ENCODE measurements at places on chromosomes 7 and 10.

DNA sequence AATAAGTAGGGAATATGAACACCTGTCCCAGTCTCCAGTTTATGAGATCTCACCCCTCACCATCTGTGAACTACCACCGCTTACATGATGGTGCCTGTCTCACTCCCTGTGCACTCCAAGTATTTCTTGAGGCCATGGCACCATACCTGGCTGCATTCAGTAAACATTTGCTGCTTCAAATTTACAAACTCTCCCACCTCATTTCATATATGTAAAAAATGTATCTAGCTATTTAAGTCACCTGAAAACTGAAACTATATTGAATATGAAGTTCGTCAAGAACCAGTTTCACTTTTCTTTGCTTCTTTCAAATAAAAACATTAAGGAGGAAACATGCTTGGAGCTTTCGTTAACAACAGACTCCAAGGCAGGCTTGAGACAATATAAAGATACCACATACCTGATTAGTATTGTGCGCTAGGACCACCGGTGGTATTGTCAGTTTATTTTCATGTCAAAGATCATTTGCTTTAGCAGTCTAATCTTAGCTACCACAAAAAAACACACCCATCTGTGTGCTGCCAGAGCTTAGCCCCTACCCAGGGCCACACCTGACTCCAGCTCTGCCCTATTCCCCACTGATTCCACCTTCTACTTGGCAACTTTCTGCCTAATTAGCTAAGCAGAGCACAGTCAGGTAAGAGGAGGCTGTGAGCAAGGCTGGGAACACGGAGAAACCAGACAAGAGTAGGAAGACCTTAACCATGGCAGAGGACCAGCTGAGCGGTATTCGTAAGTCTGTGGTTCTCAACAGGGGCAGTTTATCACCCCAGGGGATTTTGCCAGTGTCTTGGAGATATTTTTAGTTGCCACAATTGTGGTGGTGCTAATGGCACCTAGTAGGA is 92.0 kb downstream of the ZFAND4 start:
- no peak for DNase-seq

- DNase-seq: no peak
Measured at GRCh38 chr10:100882252-100882651, 30.5 kb upstream of the SLF2 start.

- DNase-seq: no peak
Measured at GRCh38 chr7:150631866-150632864, at the start of gene GIMAP6. GIMAP6 (minus strand) TSS chr7:150632385; CDS start chr7:150630142, 2,243 bp downstream.

GRCh38 chr7:33728873-33729551 is 176.3 kb upstream of the BMPER start:
- DNase-seq: no peak

- no peak for DNase-seq
Measured at GRCh38 chr10:98363220-98363619, 51.8 kb downstream of the PYROXD2 start.

GRCh38 chr10:24240041-24240751 is 31.3 kb downstream of the KIAA1217 start:
- no peak for DNase-seq

DNA sequence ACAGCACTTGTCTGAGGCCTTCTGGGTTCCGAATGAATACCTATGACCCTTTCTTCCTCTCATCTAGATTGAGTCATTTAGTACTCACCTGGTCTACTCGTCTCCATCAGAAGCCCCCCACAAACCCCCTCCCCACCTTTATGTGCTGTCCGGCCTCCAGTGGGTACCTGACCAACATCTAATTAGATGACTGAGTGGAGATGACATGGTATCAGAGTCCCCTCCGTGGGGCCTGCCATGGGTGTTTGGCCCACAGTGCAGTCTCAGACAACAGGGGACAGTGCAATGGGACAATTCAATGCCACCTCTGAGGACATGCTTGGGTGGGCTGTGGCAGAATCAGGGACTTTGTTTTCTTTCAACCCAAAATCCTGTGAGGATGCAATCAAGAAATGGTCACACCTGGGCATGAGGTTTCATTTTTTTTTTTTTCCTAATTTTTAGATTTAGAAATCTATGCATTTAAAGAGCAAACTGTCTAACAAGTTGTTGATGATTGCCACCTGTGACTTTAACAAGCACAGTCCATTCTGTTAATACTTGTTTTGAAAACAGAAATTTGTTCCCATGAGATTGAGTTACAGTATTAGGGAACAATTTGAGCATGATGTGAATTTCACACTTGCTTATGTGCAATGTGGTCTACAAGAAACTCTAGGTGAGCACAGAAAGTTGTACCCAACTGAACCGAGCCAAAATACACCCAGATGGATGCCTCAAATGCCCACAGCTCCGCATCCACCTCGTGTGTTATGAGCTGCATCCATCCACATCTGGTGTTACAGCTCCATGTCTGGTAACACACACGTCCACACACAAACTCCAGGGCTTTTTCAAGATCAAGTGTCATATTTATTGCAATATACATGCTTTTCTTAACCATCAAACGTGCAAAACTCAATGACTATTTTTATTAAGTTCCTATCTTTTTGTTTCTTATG is 27.5 kb downstream of the GPRIN2 start:
- no peak for DNase-seq

DNA sequence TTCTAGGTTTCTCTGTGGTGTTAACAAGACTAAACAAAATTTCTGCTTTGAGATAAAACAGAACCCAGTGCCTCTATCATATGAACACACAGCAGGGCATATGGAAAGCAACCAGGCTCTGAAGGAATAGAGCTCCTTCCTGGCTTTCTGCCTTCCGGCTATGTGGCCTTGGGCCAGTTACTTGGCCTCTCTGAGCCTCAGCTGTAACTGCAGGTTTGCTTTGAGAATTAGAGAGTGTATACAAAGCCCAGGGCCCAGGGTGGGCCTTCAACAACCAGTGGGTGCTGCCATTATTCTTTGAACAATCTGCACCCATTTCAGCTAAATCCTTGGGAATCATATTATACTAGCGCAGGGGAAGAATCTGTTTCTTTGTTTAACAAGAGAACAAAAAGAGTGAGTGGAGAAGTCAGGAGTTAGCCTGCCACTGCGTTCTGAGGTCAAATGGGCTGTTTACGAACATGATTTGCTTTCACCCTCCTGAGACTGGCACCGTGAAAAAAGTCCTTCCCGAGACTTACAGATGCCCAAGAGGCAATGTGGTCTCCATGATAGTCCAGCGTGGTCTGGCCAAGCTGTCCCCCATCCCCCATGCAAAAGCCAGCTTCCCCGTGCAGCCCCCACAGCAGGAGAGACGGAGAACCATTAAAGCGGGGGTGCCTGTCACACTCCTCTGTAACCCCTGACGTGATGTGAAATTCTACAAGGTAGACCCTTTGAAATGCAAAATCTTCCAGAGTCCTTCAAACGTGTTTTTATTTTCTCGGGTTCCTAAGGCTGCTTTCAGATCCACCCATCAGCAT is 4.9 kb downstream of the FAM53B start:
- no peak for DNase-seq

- DNase-seq: no peak
Measured at GRCh38 chr7:44631458-44632115, 25.2 kb downstream of the OGDH start.

GRCh38 chr7:151141855-151142685 is 25.4 kb downstream of the GBX1 start:
- DNase-seq: no peak

DNA sequence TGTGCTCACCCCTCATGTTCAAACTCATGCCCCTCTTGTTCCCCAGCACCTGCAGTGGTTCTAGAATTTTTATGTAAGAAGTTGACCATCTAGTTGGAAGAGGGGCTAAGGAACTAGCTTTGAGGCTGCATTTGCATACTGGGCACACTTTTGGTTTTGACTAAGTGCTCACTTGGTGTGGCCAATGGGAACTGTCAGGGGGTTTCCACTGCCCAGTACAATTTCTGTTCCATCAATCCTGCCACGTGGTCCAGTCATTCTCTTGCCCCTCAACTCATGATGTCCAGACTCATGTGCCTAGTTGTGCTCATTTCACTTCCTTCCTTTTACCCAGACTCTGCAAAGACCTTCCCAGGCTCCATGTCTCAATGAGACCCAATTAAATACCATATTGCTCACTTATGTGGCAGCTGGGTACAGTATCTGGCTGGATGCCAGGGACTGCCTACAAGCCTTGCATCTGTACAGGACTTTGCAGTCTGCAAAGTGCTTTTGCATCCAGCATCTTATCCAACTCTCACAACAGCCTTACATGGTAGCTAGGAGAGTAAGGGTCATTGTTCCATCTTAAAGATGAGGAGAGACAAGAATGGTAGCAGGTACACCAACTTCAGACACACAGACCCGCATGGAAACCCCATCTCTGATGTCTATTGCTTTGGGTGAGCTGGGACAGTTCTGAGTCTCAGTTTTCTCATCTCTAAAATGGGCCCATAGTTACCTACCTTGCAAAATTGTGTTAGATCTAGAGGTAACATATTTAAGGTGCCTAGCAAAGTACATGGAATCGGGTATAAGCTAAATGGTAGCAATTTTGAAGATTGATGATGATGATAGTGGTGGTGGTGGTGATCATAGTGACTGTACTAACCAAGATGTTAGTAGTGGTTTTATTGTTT is 30.1 kb upstream of the KCNMA1 start:
- DNase-seq: no peak

- peak; percentile 41 for DNase-seq
Measured at GRCh38 chr7:82443036-82443546, 486 bp downstream of the CACNA2D1 start.

- no peak for DNase-seq
Measured at GRCh38 chr10:132006966-132007365, 25.2 kb upstream of the BNIP3 start.

DNA sequence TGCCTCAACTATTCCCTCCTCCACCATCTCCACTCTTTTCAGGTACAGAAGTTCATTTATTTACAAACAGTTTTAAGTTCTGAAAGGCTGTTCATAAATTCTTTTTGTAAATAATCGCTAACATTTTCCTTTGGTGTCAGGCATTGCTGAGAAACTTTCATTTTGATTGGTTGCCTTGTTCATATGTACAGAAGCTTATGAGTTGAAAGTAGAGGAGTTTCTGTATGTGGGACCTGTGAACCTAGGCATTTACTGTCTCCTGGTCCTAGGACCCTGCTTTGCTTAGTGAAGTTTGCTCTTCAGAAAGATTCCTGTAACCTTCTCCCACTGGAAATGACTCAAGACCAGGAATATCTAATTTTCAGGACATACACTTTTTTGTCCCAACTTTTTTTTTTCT is 30.4 kb downstream of the CCSER2 start:
- DNase-seq: no peak

GRCh38 chr10:79084012-79084971 is 15.5 kb downstream of the ZMIZ1 start:
- DNase-seq: no peak

- no peak for DNase-seq
Measured at GRCh38 chr7:23356726-23357125, 57.6 kb downstream of the MALSU1 start.

DNA sequence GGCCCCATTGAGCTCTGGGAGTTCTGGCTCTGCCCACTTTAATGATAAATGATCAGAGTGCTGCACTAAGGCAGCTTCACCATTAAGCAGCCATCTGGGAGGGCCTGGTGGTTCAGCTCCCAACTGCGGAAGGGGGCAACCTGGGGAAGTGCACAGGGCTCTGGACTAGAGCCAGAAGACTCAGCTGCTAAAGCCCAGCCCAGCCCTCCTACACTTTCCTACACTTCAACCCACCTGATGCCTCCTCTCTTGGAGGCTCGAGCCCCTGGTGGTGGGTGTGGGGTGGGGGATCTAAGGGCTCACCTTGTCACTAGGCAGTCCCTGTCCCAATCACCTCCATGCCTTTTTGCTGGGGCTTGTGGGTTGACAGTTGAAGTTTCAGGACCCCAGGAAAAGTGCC is 60.6 kb upstream of the ANTXRL start:
- no peak for DNase-seq

DNA sequence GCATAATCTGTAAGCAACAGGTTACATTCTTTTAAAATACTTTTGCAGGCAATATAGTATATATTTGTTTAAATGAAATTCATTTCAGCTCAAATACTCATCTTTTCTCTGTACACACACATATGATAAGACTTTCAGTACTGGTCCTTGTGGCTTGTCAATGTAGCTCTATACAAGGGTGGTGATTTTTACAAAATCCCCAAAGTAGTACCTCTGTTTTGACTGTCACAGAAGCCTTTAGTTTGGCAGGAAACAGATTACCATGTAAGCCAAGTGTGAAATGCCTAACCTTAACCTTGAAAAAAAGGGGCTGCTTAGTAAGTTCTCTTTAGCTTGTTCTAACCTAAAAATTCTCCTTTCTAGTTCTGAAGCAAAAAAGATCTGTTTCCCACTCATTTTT is 87.9 kb downstream of the KCND2 start:
- no peak for DNase-seq

DNA sequence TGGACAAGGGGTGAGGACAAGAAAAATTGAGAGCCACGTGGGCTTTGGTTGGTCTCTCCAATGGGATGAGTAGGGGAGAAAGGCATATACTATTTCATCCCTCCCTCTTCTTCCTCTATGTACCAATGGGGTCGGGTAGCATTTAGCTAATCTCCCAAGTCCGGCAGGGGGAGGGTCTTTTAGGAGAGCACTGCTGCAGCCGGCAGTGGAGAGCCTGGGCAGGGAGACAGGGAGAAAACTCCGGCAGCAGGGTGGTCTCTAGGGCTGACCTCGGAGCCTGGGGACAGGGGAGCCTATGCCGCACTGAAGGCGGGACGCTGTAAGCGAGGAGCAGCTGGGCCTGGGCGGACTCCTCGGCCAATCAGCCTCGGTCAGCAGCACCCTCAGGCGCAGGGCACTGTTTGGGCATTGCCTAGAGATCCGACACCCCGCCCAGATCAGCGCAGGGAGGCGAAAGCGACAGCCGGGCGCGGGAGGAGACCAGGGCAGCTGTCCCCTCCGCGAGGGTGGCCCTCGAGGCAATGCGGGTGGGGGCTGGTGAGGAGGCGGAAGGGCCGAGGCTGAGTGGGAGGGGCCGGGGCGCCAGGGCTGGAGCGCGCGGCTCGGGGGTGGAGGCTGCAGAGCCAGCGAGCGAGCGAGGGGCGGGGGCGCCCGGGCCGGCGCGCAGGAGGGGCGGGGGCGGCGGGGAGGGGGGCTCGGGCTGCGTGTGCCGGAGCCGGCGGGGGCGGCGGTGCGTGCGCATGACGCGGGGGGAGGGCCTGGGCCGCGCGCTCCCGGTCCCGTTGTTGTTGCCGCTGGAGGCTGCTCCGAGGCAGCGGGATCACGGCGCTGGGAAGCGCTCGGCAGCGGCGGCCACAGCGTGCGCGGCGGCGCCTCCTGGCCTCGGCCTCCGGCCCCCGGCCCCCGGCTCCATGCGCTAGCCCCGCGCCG is at the start of gene AGAP3:
Gene AGAP3 (plus strand): TSS at position 785 of the 930 bp plus-strand sequence. CDS start 267 bp downstream, outside the sequence.
- peak; percentile 85 for DNase-seq

GRCh38 chr7:6419310-6419773 is 28.4 kb downstream of the DAGLB start:
- DNase-seq: no peak

DNA sequence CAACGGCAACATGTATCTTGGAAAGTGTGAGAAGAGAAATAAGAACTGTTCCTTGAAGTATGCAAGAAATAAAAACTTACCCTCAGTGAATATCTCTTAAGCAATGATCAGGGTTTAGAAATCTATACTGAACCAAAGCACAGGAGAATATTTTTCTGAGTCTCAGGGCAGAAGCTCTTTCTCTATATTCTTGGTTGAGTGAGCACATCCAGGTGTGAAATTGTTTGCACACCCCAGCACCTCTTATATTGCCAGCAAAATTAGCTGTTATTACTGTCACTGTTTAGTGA is 8.4 kb downstream of the DLX6 start:
- DNase-seq: peak; percentile 6
